ENCODE measurements at places on chromosomes 12 and 14. TPM values are rescaled to one million over a fixed set of nuclear protein-coding genes. Genes with fewer than 3 reads are reported as not detected.

Gene PROX2
- 2.3 TPM for total RNA-seq

Gene SDR9C7
- total RNA-seq = not detected

Gene PIANP
- not detected for total RNA-seq

Gene KLRD1
- total RNA-seq = not detected

Gene SLC15A4
- total RNA-seq = 32.1 TPM

- DNase-seq = peak; percentile 83
Observed at GRCh38 chr14:64760146-64760755, 56.0 kb downstream of the PLEKHG3 start.

GRCh38 chr12:4153343-4153892 is 120.1 kb upstream of the CCND2 start:
- DNase-seq = no peak

DNA sequence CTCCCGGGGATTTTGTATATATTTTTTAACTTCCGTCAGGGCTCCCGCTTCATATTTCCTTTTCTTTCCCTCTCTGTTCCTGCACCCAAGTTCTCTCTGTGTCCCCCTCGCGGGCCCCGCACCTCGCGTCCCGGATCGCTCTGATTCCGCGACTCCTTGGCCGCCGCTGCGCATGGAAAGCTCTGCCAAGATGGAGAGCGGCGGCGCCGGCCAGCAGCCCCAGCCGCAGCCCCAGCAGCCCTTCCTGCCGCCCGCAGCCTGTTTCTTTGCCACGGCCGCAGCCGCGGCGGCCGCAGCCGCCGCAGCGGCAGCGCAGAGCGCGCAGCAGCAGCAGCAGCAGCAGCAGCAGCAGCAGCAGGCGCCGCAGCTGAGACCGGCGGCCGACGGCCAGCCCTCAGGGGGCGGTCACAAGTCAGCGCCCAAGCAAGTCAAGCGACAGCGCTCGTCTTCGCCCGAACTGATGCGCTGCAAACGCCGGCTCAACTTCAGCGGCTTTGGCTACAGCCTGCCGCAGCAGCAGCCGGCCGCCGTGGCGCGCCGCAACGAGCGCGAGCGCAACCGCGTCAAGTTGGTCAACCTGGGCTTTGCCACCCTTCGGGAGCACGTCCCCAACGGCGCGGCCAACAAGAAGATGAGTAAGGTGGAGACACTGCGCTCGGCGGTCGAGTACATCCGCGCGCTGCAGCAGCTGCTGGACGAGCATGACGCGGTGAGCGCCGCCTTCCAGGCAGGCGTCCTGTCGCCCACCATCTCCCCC is 777 bp downstream of the ASCL1 start:
- no peak for DNase-seq

GRCh38 chr14:38544776-38545175 is 288.9 kb upstream of the CLEC14A start:
- no peak for DNase-seq

GRCh38 chr14:90562652-90563051 is 165.8 kb downstream of the CALM1 start:
- DNase-seq = no peak

DNA sequence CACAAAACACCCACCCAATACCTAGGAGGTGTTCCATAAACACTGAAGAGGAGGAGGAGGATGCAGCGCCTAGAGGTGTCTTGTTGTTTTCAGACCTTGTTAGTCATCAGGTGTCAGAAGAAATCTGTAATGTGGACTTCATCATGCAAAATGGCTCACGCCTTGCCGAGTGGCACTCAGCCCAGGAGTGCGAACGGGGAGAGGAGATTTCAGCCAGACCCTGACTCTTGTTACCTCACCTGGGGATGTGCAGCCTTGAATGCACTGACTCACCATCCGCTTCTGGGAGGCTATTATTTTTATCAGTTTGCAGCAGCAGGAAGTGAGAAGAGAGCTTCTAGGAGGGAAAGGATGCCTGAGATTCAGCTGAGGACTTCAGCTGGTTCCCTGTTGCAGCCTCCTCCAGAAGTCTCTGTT is 48.2 kb upstream of the PLXNC1 start:
- DNase-seq = no peak

GRCh38 chr14:54025661-54026060 is 69.0 kb upstream of the BMP4 start:
- peak; percentile 78 for DNase-seq

GRCh38 chr14:68926236-68926635 is 52.9 kb downstream of the ACTN1 start:
- DNase-seq = peak; percentile 68

DNA sequence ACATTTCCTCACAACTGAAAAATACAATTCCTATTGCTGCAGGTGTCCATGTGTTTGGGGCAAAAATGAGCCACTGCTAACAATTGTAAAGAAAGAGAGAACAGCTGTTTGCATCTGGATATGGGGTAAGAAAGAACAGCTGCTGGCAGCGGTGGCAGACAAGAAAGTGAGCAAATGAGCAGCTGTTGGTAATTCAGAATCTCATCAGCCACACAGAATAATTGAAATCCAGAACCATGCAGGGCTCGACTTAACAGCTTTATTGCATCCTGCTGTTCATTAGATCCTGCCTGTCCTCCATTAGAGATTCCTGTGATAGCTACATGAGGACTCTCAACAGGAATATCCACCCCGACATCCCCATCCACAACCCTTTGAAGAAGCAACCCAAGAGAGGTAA is 62.5 kb upstream of the TSPAN8 start:
- DNase-seq = no peak

GRCh38 chr14:22887990-22888378 is 5.0 kb downstream of the REM2 start:
- DNase-seq = peak; percentile 93

GRCh38 chr12:131387281-131388163 is 323.4 kb upstream of the SFSWAP start:
- peak; percentile 7 for DNase-seq

DNA sequence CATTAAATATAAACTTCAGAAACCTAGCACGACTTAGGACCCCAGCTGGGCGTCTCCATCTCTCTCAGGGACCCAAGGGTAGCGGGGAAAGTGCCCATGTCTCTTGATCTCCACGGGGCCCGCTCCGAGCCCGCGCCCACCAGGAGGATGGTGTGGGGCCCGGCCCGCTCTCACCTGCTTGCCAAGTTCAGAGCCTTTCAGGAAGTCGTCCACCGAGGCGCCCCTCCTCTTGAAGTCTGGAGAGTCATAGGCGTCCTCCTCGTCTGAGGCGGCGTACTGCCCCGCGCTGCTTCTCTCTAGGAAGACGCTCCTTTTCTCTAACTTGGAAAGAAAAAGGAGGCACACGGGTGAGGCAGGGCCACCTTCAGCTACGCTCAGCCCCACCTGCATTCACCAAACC is 96.9 kb downstream of the PIWIL1 start:
- DNase-seq = no peak

DNA sequence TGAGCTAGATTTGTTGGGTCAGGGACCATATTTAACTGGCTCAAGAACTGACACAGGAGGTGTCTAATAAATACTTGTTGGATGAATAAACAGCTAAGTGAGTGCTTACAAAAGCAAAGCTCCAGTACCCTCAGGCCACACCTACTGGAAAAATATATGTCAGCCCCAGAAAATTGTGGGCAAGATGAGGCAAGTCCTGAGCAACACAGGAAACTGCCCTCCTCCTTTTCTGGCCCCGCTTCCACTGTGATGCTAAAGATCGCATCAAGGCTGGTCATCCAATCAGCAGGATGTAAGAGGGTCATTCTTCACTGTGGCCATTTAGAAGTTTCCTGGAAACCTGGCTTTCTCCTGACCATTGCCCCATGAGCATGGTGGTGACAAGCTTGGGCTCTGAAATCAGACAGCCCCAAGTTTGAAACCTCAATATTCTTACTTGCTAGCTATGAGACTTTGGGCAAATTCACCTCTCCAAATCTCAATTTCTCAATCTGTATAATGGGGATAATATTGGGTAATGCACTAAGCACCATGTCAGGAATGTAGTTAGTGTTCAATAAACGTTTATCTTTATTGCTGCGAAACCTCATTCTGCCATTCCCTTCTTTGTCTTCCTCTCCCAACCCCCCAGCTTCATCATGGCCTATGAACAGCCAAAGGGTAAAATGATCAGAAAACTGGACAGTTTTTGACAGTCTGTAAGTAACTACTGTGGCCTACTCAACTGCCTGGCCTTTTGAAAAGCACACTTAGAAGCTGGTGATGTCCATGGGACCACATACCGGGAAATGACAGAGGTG is 139.3 kb upstream of the PZP start:
- DNase-seq = no peak

DNA sequence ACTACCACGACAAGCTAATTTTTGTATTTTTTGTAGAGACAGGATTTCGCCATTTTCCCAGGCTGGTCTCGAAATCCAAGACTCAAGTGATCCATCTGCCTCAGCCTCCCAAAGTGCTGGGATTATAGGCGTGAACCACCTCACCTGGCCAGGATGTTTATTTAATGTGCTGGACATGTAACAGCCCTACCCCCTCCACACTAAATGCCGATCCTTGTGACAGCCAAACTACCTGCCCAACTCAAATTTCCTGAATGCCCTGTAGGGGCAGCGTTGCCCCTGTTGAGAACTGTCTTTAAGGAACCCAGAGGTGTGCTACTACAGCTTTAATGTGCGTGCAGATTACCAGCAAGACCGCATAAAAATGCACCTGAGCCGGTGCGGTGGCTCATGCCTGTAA is 48.1 kb downstream of the KCNK13 start:
- peak; percentile 75 for DNase-seq

GRCh38 chr14:67916430-67916829 is 96.9 kb downstream of the RAD51B start:
- no peak for DNase-seq

- DNase-seq = no peak
Observed at GRCh38 chr14:22715186-22715812, 51.2 kb upstream of the OXA1L start.

GRCh38 chr14:102211240-102211639 is 71.5 kb downstream of the WDR20 start:
- no peak for DNase-seq

DNA sequence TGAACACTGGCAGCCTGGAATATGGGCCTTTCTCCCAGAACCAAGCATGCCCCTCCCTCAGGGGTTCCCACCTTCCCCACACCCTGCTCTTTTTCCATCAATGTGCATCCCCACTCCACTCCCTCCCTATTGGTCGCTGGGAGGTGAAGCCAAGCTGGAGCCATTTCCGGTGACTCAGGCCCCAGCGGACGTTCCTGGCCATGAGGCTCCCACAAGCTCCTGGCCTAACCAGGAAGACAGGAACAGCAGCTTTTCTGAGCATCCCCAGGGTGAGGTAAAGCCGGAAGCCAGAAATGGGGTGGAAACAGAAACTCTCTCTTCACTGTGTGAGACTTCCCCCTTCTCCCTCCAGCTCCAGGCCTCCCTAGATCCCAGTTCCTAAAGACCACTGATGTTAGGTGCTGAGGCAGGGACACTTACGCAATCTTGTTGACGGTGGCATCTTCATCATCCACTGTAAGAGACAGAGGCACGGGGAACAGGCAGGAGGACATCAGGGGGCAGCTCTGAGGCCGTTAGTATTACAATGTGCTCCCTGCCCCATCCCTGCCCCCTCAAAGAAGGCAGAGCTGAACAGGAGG is 5.1 kb downstream of the LMBR1L start:
- no peak for DNase-seq

DNA sequence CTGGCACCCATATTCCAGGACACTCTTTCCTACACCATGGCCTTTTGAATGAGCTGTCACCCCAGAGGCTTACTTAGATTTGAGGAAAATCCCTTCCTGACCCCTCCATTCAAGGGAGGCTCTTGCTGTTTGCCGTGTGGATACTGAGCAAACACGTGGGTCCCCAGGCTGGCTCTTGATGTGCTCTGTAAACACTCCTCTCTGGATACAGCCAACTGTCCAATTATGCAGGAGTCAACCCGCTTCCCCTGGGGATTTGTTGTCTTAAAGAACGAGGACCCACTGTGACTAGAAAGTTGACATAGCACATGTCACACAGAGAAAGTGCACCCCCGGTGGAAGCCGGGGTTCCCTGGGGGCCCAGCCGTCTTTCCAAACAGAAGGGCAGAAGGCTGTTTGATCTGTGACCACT is 75.8 kb upstream of the CEP83 start:
- DNase-seq = no peak

GRCh38 chr12:46246021-46246700 is 22.7 kb downstream of the SLC38A1 start:
- no peak for DNase-seq

All from Karpas-422 (cell line).